PC-9 (cell line): ENCODE measurements at places on chromosomes 7 and 10. TPM values are rescaled to one million over a fixed set of nuclear protein-coding genes. Genes with fewer than 3 reads are reported as not detected.

Gene MALRD1
- total RNA-seq, result not detected in 2 replicates

Gene STEAP4
- 10.3 and 12.1 TPM in 2 replicates for total RNA-seq

Gene HKDC1
- 173 and 178 TPM in 2 replicates for total RNA-seq

Gene SEMA4G
- 0.70 and 0.83 TPM in 2 replicates for total RNA-seq

DNA sequence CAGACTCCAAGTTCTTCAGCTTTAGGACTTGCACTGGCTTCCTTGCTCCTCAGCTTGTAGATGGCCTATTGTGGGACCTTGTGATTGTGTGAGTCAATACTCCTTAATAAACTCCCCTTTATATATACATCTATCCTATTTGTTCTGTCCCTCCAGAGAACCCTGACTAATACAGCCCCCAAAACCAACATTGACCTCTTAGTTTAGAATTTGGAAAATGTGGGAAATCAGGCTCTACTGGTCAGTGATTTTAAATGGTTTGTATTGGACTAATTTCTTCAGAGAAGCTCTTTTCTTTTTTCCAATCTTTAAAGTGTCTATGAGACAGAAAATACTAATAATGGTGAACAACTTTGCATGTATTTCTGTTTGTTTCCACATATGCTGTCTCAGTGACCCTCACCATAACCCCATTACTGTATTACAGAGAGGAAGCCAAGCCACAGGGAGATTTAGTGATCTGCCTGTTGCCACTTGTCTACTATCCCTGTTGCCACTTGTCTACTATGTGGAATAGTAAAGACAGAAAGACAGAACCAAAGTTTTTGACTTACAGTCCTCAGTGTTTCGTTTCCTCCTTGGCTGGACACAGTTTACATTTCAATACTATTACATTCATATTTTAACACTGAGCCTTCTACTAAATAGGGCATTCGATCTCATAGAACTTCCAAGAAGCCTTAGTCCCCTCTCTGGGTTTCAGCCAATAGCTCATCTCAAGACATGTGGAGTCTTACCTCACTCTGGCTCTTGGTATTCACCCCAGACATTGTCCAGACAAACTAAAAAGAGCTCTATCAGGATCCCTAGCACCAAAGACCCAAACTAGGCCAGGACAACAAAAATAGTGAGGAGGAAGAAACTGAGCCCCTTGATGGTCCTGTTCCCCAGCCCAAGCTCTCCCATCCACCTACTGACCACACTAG lies 121.0 kb downstream of the AKR1D1 start:
- DNase-seq, result no peak

DNA sequence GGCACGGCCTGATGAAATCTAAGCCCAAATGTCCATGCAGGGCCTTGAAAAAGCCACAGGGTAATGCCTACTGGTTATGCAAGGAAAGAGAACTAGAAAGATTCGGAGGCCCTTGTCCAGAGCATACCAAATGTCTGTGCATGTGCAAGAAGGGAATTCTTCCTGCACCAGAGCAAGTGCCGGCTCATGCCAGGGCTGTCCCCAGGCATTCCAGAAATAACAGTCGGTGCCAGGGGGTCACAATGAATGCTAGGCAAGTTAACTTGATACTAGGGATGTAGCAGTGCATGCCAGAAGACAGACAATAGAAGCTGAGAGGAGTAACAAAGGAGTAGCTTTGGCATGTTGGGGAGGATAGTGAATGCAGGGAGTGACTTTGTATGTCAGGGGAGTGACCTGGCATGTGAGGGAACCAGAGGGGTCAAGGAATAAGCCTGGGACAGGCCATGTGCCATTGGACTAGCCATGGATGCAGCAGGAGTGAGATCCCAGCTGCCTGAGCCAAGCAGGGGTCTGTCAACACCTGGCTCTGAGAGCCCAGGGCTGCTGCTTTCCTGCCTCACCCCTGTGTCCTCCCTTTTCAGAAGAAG lies 119.5 kb upstream of the UNC5B start:
- no peak for DNase-seq

- DNase-seq, result no peak
Observed at GRCh38 chr7:16278167-16278787, 143.1 kb downstream of the CRPPA start.

DNA sequence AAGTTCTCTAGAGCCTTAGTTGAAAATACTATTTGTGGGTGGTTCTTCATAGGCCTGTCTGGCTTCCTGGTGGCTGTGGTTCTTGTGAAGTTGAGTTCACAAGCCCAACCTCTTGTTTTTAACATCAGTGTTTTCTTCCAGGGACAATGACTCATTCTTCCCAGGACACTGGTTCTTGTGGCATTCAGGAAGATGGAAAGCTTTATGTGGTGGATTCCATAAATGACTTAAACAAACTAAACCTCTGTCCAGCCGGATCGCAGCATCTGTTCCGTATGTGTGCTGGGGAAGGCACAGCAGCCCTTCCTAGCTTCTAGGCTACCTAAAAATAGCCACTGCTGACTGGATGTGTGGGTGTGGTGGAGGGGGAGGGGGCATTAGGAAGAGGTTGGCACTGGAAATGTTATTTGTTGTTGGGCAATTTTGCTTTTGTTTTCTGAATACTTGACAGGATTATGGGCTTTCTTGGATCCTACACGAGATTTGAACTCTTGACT lies 3.9 kb downstream of the LSMEM1 start:
- peak; percentile 74 for DNase-seq

DNA sequence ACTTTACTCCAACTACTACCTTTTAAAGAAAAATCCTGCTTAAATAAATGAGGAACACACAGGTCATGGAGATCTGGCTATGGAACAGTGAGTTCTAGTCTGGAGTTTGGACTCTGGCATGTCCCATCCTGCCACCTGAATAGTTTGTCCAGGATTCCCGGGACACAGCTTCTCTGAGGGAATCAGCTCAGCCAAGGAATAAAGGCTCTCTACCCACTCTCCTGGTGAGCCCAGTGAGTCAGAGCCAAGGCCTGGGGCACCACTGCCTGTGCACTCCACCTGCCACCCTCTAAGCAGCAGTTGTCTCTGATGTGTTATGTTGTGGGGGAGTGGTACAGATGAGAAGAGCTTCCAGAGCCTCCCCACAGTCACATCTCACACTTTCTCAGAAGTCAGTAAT lies 113.5 kb downstream of the HTR5A start:
- DNase-seq, result no peak

- DNase-seq, result no peak
Observed at GRCh38 chr7:84091318-84091717, 103.3 kb downstream of the SEMA3A start.

GRCh38 chr10:121722665-121723064 lies 124.4 kb upstream of the FGFR2 start:
- no peak for DNase-seq
